ENCODE measurements at places on chromosomes 16 and 17.
A peak's percentile ranks its signal among the peaks of the same experiment; 100 is the strongest.

- no peak overlapping the region for H3K27ac ChIP-seq
- H3K36me3 ChIP-seq, result peaks cover 53% of the 10 kb centered on the region
- H3K4me1 ChIP-seq, result peaks cover 28% of the 10 kb centered on the region
- no peaks in the 10 kb centered on the region for H3K27me3 ChIP-seq
These were observed 32.2 kb downstream of the RNF157 start for GRCh38 chr17:76208120-76208519.

DNA sequence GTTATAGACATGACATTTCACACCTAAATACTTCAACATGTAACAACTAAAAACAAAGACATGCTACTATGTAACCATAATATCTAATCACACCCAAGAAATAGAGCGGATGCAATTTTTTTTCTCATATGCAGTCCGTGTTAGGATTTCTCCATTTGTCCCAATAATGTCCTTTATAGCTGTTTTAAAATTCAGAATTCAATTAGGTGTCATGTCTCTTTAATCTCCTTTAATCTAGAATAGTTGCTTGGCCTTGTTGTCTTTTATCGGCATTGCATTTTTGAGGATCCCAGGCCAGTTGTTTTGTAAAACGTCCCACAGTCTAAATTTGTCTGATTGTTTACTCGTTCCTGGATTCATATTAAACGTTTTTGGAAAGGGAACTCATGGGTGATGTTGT is 14.5 kb downstream of the MRC2 start:
- H3K4me3 ChIP-seq, result no peak overlapping the region
- DNase-seq, result no peak
- H3K27me3 ChIP-seq, result peaks cover 39% of the 10 kb centered on the region
- peaks cover 2% of the 10 kb centered on the region for H3K4me1 ChIP-seq
- no peaks in the 10 kb centered on the region for H3K36me3 ChIP-seq

GRCh38 chr16:25109643-25110042 is 1.9 kb upstream of the LCMT1 start:
- no peak for DNase-seq
- no peak overlapping the region for H3K27ac ChIP-seq
- H3K4me1 ChIP-seq, result peaks cover 42% of the 10 kb centered on the region
- no peak overlapping the region for H3K4me3 ChIP-seq
- H3K27me3 ChIP-seq, result no peaks in the 10 kb centered on the region

GRCh38 chr17:56359518-56359917 is 206.2 kb downstream of the ANKFN1 start:
- no peaks in the 10 kb centered on the region for H3K36me3 ChIP-seq
- H3K27me3 ChIP-seq, result peaks cover 3% of the 10 kb centered on the region
- H3K4me3 ChIP-seq, result no peak overlapping the region
- no peak overlapping the region for H3K27ac ChIP-seq
- no peak for DNase-seq

DNA sequence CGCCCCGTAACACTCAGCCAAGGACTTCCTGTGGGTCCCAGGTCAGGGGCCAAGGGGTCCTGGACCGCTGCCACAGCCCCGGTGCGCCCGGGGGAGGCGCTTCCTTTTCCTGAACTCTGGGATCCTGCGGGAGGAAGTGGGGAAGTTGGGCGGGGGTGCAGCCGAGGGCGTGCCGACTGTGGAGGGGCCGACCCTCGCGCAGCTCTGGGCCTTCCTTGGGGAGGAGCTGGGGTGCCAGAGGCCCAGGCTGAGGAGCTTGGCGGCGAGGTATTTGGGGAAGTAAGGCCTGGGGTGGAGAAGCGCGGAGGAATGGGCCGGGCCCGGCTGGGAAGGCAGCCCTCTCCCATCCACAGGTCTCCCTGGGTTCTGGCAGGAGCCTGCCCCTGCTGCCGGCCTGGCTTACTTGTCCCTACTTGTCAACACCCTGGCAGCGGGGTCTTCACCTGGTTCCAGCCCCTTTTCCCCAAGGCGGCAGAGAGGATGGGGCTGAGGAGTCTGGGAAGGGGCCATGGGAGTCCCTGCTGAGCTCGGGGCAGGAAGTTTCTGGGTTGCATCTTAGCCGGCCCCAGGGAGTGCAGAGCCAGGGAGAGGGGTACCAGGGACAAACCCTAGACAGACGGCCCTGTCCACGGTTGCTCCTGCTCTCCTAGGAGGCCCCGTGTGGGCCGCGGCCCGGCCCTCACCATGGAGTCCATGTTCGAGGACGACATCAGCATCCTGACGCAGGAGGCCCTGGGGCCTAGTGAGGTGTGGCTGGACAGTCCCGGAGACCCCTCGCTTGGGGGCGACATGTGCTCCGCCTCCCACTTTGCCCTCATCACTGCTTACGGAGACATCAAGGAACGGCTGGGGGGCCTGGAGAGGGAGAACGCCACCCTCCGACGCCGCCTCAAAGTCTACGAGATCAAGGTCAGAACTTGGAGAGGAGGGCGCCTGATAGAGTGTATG is 1.7 kb downstream of the TBKBP1 start:
- peaks cover 2% of the 10 kb centered on the region for H3K27me3 ChIP-seq
- H3K4me3 ChIP-seq, result peak overlapping the region; percentile 88
- peaks cover 26% of the 10 kb centered on the region for H3K4me1 ChIP-seq
- DNase-seq, result no peak

DNA sequence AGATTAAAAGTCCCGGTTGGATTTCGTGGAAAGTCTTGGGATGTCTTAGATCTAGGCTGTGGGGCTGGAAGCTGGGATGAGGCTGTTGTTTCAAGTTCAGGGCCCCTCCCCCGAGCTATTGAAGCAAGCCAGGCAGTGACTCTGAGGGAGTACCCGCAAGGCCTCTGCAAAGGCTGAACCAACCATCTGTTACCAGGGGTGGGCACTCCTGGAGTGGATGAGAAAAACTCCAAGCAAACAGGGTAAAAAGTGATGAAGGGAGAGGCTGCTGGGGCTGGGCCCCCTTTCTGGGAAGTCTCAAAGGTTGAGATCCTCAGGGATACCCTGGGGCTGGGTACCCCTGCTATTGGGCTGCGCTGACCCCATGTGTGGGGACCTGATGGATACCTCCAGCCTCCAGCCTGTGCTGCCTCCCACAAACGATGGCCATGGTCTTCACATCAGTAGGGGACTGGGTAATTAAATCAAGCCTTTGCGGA is 82.4 kb upstream of the KIFC3 start:
- no peaks in the 10 kb centered on the region for H3K4me1 ChIP-seq
- H3K4me3 ChIP-seq, result no peak overlapping the region
- no peaks in the 10 kb centered on the region for H3K36me3 ChIP-seq
- DNase-seq, result no peak

- H3K36me3 ChIP-seq, result no peaks in the 10 kb centered on the region
- H3K27ac ChIP-seq, result peak overlapping the region; percentile 36
- peak overlapping the region; percentile 78 for H3K4me3 ChIP-seq
- H3K4me1 ChIP-seq, result peaks cover 22% of the 10 kb centered on the region
- H3K27me3 ChIP-seq, result peaks cover 25% of the 10 kb centered on the region
These were observed 22.6 kb downstream of the ZNF213 start for GRCh38 chr16:3157229-3158025.

DNA sequence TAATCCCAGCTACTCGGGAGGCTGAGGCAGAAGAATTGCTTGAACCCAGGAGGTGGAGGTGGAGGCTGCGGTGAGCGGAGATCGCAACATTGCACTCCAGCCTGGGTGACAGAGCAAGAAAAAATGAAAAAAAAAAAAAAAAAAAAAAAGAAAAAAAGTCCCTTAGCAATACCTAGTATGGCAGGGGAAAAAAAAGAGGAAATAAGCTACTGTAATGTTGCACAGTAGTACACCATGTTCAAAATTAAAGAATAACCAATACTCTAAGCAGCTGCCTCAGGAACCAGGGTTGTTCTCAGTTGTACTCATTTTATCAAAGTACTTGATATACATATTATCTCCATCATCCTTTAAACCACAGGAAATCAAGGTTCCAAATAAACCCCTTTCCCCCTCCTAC is 17.3 kb upstream of the TXNDC11 start:
- peaks cover 79% of the 10 kb centered on the region for H3K36me3 ChIP-seq
- no peak overlapping the region for H3K27ac ChIP-seq
- H3K4me3 ChIP-seq, result no peak overlapping the region
- no peaks in the 10 kb centered on the region for H3K27me3 ChIP-seq

DNA sequence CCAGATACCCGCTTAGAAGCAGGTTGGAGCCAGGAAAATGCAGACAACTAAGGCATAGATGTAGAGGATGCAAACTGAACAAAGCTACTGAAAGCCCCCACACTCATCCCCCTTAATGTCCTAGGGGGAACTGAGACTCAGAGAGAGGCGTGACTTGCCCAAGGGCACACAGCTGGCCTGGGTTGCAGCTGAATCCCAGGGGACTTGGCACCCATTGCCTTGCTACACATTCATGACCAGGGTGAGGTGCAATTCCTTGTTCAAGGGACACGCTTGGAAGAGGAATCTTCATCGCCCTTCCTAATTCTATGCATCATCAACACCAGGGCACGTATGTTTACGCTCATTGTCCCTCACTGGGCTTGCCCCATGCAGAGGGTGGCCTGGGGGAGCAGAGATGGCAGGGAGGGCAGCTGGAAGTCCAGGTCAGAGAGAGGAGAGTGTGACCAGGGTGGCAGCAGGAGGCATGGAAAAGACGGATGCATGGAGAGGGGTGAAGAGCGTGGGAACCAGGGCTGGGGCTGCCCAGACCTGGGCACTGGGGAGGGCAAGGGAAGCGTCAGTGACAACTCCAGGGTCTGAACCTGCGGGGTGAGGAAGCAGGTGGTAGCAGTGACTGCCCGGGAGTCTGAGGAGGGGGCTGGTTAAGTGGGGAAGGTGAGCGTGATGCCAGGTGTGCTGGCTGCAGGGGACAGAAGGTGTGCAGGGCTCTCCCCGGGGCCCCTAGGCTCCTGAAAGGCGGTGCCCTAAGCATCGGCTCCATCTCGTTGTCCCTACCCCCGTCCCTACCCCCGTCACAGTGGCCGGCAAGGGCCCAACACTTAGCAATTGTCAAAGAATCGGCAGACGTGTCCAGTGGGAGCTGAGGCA is 267.1 kb upstream of the TNRC6C start:
- peaks cover 13% of the 10 kb centered on the region for H3K27me3 ChIP-seq
- no peak overlapping the region for H3K4me3 ChIP-seq
- H3K4me1 ChIP-seq, result peaks cover 24% of the 10 kb centered on the region
- DNase-seq, result no peak
- no peaks in the 10 kb centered on the region for H3K36me3 ChIP-seq

GRCh38 chr17:10292057-10292937 is 80.5 kb downstream of the MYH13 start:
- no peak overlapping the region for H3K27ac ChIP-seq
- DNase-seq, result no peak
- H3K4me3 ChIP-seq, result no peak overlapping the region
- H3K27me3 ChIP-seq, result peaks cover 10% of the 10 kb centered on the region

DNA sequence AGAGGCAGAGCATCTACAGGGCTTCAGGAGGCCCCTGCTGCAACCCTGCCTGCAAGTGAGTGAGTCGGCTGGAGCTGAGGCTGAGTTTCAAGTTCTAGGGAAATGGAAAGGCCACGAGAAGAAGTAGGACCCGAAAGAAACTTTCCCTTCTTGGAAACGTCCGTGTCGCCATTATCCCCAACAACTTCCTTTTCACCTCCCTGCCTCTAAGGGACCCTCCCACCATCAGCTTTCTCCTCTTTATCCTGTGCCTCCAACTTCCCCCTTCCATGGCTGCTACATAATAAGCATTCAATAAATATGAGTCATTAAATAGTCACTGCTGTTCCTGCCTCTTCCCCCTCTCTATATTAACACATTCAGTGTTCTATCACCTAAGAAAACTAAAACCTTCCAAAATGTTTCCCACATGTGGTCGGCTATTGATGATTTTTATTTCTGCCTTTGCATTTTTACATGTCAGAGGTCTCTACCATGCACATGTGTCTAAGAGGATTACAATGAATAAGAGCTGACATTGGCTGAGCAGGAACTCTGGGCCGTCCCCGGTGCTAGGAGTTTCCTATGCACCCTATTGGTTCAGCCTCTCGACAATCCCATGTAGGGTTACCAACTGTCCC is 115.9 kb upstream of the TNRC6C start:
- DNase-seq, result no peak
- H3K27ac ChIP-seq, result peak overlapping the region; percentile 76
- H3K4me1 ChIP-seq, result peaks cover 44% of the 10 kb centered on the region
- H3K4me3 ChIP-seq, result peak overlapping the region; percentile 2
- peaks cover 2% of the 10 kb centered on the region for H3K36me3 ChIP-seq

GRCh38 chr16:10865991-10866966 is 10.7 kb upstream of the CIITA start:
- peaks cover 28% of the 10 kb centered on the region for H3K27me3 ChIP-seq
- no peak overlapping the region for H3K27ac ChIP-seq
- H3K4me1 ChIP-seq, result peaks cover 33% of the 10 kb centered on the region
- DNase-seq, result no peak

GRCh38 chr16:1991588-1991947 is 1.8 kb downstream of the SYNGR3 start:
- H3K4me1 ChIP-seq, result peaks cover 8% of the 10 kb centered on the region
- DNase-seq, result no peak
- peaks cover 22% of the 10 kb centered on the region for H3K36me3 ChIP-seq
- H3K4me3 ChIP-seq, result peak overlapping the region; percentile 74
- peaks cover 10% of the 10 kb centered on the region for H3K27me3 ChIP-seq

GRCh38 chr17:15261802-15262290 is 3.3 kb downstream of the PMP22 start:
- no peak overlapping the region for H3K27ac ChIP-seq
- peaks cover 17% of the 10 kb centered on the region for H3K4me1 ChIP-seq
- peak overlapping the region; percentile 61 for H3K4me3 ChIP-seq
- peaks cover 71% of the 10 kb centered on the region for H3K27me3 ChIP-seq

DNA sequence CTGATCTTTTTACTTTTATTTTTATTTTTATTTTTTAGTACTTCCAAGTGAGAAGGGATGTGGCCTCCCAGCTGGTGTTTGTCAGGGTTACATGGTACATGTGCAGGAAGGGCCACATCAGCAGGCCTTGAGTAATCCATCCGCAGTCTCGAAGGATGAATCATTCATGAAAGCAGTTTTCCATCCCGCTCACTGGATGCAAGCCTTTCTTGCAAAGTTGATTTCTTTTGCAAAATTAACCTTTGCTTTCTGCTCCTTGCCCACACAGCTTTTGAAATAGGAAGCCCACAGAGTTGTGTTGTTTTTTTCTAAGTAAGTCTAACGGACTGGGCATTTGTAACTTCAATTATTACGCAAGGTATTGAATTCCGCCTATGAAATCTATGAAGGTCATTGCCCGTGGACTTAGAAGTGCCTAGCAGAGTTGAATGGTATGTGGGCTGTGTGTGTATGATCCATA is 157.4 kb downstream of the PRKCA start:
- no peak overlapping the region for H3K4me3 ChIP-seq
- peak overlapping the region; percentile 15 for H3K27ac ChIP-seq
- H3K4me1 ChIP-seq, result peaks cover 28% of the 10 kb centered on the region
- DNase-seq, result no peak

- DNase-seq, result no peak
- H3K27me3 ChIP-seq, result peaks cover 2% of the 10 kb centered on the region
- H3K27ac ChIP-seq, result no peak overlapping the region
These were observed 15.5 kb downstream of the HS3ST6 start for GRCh38 chr16:1902547-1903219.

DNA sequence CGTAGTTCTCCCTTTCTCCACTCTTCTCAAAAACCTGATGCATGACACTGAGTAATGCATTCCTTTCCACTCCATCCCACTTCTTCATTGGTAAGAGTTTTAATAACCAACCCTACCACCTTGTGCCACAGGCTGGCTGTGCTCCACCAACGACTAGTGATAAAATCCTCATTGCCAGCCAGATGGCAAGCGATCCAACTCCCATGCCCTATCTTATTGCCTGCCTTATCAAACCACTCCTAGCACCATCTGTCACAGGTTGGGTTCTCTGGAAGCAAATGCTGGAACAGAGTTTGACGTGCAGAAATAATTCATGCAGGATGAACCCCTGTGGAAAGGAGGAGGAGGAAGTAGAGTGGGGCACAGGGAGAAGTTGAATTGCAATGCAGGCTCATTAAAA is 99.5 kb downstream of the CHD9NB start:
- no peak overlapping the region for H3K4me3 ChIP-seq
- H3K27ac ChIP-seq, result no peak overlapping the region
- H3K27me3 ChIP-seq, result no peaks in the 10 kb centered on the region
- no peaks in the 10 kb centered on the region for H3K36me3 ChIP-seq

Data from activated T-helper 2 cell treated with anti-CD3 and anti-CD28 coated beads, Interferon-gamma antibody, Interleukin-2, Interleukin-4, amounts not matched to agents 10 μg/mL and 5 μg/mL and 100 μg/mL, durations not matched to agents 14 hours and 24 hours and 36 hours (primary cell).